ENCODE measurements at places on chromosomes 16 and 17. TPM values are rescaled to one million over a fixed set of nuclear protein-coding genes. Genes with fewer than 3 reads are reported as not detected.

SGCA gene
- total RNA-seq: 57.5 TPM

MT1M gene
- total RNA-seq: not detected

MED13 gene
- 12.5 TPM for total RNA-seq

SLC38A8 gene
- not detected for total RNA-seq

DNAH17 gene
- not detected for total RNA-seq

DNA sequence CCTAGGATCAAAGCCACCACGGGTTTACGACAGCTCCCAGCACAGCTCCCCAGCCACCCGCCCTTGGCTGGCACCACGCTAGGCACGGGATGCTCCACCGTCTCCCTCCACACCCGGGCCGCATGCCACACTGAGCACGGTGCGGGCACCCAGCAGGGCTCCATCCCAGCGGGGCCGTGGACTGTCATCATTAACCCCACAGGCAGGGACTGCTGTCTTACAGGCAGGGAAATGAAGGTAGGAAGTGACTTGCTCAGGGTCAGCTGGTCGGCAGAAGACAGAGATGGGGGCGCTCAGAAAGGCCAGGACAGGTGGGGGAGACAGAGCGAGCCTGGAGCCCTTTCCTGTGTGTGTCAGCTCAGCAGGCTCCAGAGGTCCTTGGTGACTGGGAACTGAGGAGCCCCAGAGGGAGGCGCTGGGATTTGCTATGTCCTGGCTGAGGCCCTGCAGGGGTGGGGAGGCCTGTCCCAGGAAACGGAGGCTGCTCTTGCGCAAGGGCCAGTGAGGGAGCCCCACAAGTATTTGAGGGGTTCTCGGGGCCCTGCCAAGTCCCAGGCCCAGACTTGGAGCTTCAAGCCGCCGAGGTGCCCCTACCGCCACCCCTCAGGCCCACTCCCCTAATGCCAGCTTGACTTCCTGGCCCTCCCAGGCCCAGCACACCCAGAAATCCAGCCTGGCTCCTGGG, 3.2 kb downstream of the UBALD1 start:
- H3K4me3 ChIP-seq: no peak overlapping the region
- DNase-seq: peak; percentile 46
- H3K27me3 ChIP-seq: no peaks in the 10 kb centered on the region
- H3K27ac ChIP-seq: no peak overlapping the region
- H3K36me3 ChIP-seq: peaks cover 4% of the 10 kb centered on the region

DNA sequence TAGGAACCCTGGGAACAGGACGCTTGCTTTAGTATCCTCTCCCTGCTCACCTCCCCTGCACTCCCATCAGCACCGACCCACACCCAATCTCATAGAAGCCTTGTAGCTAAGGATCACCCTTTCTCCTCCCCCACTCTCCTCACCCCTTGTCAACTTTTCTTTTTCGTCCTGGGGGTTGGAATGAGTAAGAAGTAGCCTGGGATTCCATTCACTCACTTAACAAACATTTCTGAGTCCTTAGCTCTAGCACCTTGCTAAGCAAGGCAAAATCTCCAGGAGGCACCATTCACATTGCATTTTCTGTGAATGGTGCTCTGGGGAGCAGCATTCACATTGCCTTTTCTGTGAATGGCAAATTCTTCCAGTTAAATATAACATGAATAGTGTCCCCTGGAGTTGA, 1.1 kb upstream of the PGAP3 start:
- DNase-seq: no peak
- no peak overlapping the region for H3K27ac ChIP-seq
- H3K27me3 ChIP-seq: no peaks in the 10 kb centered on the region
- H3K4me3 ChIP-seq: peak overlapping the region; percentile 68

DNA sequence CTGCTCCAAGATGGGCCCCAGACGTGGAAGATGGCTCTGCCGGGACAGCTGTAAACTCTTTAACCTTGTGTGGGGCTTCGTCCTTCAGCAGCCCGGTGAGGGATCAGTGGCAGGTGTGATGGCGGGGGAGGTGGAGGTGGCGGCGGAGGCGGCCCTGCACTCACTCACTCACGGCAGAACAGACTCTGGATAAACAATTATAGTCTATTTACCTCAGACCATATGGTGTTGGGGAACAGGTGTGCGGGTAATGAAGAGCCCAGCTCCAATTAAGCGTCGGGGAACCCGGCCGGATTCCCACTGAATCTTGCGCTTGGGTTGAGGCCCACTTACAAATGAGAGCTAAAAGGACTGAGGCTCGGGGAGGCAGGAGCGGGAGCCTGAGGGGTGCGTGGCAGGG, 104.3 kb upstream of the SDK2 start:
- H3K27ac ChIP-seq: no peak overlapping the region
- H3K4me3 ChIP-seq: no peak overlapping the region
- H3K36me3 ChIP-seq: no peaks in the 10 kb centered on the region
- peaks cover 16% of the 10 kb centered on the region for H3K4me1 ChIP-seq

DNA sequence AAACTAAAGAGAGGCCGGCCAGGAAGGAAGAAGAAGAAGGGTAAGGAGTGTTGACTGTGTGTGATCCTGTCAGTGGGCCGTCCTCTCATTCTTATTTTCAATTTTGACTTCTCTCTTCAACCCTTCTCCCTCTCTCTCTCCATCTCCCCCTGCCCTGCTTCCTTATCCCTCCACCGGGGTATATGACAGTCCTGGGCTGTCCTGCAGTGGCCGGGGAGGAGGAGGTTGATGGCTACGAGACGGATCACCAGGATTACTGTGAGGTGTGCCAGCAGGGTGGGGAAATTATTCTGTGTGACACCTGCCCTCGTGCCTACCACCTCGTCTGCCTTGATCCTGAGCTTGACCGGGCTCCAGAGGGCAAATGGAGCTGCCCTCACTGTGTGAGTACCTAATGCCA, 5.6 kb downstream of the CHD3 start:
- peaks cover 21% of the 10 kb centered on the region for H3K36me3 ChIP-seq
- H3K27ac ChIP-seq: no peak overlapping the region
- peaks cover 9% of the 10 kb centered on the region for H3K4me1 ChIP-seq
- no peaks in the 10 kb centered on the region for H3K27me3 ChIP-seq
- H3K4me3 ChIP-seq: no peak overlapping the region
- no peak for DNase-seq
